ENCODE measurements at places on chromosomes 2 and 18. TPM values are rescaled to one million over a fixed set of nuclear protein-coding genes. Genes with fewer than 3 reads are reported as not detected.

Gene RNU2-63P
- polyA plus RNA-seq: not detected

Gene CDK15
- polyA plus RNA-seq: 0.18 TPM

Gene HOXD10
- 0.31 TPM for polyA plus RNA-seq

Gene ARHGAP25
- 3.4 TPM for polyA plus RNA-seq

Gene NGEF
- polyA plus RNA-seq: 8.4 TPM

Gene DCDC2C
- not detected for polyA plus RNA-seq

Gene RAPGEF4
- 3.1 TPM for polyA plus RNA-seq

Gene CRYGA
- not detected for polyA plus RNA-seq

Gene PROM2
- 82.4 TPM for polyA plus RNA-seq

Gene RAB6C
- 0.02 TPM for polyA plus RNA-seq

Gene GPR45
- not detected for polyA plus RNA-seq

Gene SAG
- not detected for polyA plus RNA-seq

Gene G6PC2
- not detected for polyA plus RNA-seq

Gene IGFBP5
- polyA plus RNA-seq: 46.5 TPM

Gene IL18RAP
- 1.2 TPM for polyA plus RNA-seq

Gene UXS1
- 16.5 TPM for polyA plus RNA-seq

Gene RPL37A
- polyA plus RNA-seq: 5,168 TPM

Gene RASGRP3
- 0.55 TPM for polyA plus RNA-seq

Gene COLEC12
- polyA plus RNA-seq: 0.75 TPM

Gene CCBE1
- 0.18 TPM for polyA plus RNA-seq

Gene PAX3
- not detected for polyA plus RNA-seq

Gene AGXT
- polyA plus RNA-seq: not detected

Gene ZBTB7C
- 20.6 TPM for polyA plus RNA-seq

Gene FAM161A
- polyA plus RNA-seq: 1.1 TPM

Gene SERPINB4
- polyA plus RNA-seq: 19.3 TPM

Gene RBM43
- polyA plus RNA-seq: 1.6 TPM

Gene TUBA3E
- polyA plus RNA-seq: not detected

Gene REV1
- polyA plus RNA-seq: 16.2 TPM
